ENCODE measurements at places on chromosomes 7 and 10. TPM values are rescaled to one million over a fixed set of nuclear protein-coding genes. Genes with fewer than 3 reads are reported as not detected.

ZNF248 gene
- 3.8 TPM for total RNA-seq

ATP6V0A4 gene
- 0.34 TPM for total RNA-seq

PDE6C gene
- not detected for total RNA-seq

UFSP1 gene
- 3.1 TPM for total RNA-seq

HK1 gene
- 37.5 TPM for total RNA-seq

EBLN1 gene
- total RNA-seq: not detected

Data from A549 treated with ZK216348 at 1 μM for 4 hours (cell line).